ENCODE measurements at places on chromosomes 1 and 21.

DNA sequence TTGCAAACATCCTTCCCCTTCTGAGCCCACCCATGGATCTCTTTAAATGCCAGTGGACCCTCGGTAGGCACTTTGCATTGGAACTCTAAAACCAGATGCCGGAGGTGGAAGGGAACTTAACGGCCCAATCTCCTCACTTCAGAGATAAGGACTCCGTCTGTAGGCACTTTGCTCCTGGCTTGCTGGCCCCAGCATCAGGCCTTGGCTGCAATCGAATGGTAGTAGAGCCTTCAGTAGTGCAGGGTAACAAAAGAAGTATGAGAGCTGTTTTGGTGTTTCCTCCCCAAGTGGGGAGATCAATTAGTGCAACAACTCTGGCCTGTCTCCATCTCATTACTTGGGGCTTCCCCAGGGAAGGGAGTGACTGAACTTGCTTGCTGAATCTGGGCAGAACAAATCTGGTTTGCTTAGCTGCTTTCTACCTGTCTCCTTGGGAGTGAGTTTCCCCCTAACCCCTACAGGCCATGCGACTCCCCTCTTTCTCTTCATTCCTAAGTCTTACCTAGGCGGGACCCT lies 70.8 kb downstream of the TENT5C start:
- no peak for DNase-seq

GRCh38 chr1:59443310-59443709 lies 146.4 kb downstream of the FGGY start:
- DNase-seq, result no peak

GRCh38 chr1:220528679-220529501 lies 954 bp downstream of the MARK1 start:
- peak; percentile 52 for DNase-seq

DNA sequence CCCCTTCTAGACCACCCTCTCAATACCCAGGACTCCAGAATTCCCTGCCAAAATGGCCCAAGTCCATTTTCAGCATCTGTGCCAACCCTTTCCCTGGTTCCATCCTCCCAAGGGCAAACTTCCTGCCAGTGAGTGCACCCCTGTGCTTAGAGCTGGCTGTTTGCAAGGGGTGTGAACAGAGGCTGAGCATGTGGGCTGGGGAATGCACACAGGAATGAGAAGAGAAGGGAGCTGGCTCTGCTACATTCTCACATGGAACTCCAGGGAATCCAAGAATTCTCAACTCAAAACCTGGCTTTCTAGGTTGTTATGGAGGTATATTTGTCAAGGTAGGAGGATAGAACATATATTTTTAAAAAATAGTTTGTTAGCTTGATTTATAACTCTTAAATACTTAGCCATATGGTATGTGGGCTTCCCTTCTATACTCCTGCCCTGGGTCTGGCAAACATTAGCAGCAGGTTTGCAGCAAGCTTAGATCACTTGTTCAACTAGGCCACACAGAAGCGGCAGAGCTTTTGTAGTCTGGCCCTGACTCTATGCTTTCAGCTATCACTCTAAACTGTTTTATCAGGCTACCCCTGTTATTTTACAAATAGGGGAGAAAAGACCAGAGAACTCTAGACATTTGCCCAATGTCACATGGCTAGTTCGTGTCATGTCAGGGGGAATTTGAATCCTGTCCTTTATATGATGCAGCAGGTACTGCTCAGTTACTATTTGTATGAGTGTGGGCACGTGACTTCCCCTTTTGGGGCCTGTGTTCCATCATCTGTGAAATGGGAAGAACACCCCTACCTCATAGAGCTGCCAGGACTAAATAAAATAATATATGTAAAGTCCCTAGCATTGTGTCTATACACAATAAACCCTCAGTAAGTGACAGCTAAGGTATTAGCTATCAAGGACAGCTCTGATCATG lies 8.1 kb upstream of the STMN1 start:
- DNase-seq, result no peak

GRCh38 chr1:41608211-41608610 lies 123.7 kb upstream of the EDN2 start:
- DNase-seq, result no peak

DNA sequence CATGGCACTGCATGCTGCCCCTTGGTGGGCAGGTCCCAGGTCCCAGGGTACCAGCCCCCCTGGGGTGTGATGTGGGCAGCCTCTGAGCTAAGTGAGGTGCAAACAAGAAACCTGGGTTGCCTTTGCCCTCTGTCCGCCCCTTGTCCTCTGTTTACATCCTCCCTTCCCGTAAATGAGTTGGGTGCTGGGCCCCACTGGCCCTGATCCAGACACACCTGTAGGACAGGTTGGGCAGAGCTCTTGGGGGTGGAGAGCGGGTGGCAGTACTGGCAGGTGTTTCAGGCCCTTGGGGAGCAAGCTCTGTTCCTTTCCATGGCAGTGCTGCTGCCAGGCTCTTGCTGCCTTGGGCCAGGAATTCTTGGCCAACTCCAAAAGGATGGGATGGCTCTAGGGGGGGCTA lies 35.8 kb downstream of the ELF3 start:
- DNase-seq, result no peak

DNA sequence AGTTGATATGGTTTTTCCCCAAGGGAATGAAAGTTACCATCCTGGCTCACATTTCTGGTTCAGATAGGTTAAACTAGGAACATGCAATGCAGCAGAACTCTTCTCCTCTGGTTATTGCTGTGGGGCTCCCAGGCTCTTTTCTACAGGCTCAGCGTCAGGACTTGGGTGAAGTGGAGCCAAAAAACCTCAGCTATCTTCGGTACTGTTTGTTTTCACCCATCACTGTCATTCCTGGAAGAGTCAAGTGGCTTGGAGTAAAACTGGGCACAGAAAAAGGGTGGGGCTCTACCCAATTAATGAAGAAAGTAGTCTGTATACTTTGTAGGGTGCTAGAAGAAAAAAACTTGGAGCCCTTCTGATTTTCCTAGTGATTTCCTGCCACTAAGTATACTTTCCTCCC lies 9.4 kb downstream of the WNT2B start:
- no peak for DNase-seq
